ENCODE measurements at places on chromosomes 7 and 10.
A peak's percentile ranks its signal among the peaks of the same experiment; 100 is the strongest.

DNA sequence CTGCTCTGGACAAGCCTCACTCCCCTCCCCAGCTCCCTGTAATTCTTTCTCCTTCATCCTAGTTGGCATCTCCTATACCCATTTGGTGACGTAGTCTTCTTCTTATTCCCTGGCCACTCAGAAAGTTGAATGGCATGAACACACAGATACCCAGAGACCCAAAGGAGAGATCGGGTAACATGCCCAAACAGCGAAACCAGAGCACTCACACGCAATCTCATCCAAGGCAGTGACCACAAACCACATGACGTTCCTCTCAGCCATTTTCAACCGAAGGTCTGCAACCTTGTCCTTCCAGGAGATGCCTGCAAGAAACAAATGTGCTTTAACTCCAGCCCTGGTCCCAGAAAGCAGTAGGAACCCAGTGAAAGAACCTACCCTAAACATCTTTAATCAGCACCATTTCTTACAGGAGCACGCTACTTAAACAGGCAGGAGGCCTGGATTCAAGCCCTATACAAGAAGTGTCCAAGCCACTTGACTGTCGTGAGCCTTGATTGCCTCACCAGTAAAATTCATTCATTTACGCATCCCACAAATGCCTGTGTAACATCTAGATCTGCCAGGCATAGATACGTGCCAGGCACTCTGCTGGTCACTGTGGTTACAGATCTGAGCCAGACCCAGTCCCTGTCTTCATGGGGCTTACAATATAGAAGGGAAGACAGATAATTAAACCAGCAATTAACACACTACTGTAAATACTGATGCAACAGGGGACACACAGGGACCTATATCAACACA, 37.1 kb downstream of the XPNPEP1 start:
- DNase-seq, result peak; percentile 87

- no peak for DNase-seq
Measured at GRCh38 chr7:112556633-112557032, 75.8 kb downstream of the LSMEM1 start.

GRCh38 chr7:112272921-112273561, 66.5 kb downstream of the ZNF277 start:
- no peak for DNase-seq

GRCh38 chr7:7521259-7521658, 14.4 kb downstream of the COL28A1 start:
- peak; percentile 38 for DNase-seq

DNA sequence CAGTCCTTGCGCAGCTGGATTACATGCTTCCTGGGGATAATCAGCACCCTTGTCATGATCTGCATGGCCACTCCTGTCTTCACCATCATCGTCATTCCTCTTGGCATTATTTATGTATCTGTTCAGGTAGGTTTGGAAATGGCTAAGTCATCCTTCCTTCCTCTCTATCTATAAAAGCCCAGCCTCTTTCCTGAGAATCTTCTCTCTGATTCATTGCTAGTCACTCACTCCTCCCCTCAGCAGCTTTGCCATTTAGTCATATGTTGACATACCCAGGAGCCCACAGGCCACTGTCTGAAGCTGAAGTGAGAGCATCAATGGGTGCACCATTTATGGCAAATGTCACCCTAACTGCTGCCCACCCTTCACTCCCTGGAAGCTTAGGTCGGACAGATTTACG, 52.0 kb downstream of the ABCC2 start:
- peak; percentile 96 for DNase-seq
